Fibroblast of skin of left biceps (primary cell): ENCODE measurements at places on chromosomes 13 and 19.

- no peak for DNase-seq
Observed at GRCh38 chr19:7191946-7192691, 102.1 kb downstream of the INSR start.

DNA sequence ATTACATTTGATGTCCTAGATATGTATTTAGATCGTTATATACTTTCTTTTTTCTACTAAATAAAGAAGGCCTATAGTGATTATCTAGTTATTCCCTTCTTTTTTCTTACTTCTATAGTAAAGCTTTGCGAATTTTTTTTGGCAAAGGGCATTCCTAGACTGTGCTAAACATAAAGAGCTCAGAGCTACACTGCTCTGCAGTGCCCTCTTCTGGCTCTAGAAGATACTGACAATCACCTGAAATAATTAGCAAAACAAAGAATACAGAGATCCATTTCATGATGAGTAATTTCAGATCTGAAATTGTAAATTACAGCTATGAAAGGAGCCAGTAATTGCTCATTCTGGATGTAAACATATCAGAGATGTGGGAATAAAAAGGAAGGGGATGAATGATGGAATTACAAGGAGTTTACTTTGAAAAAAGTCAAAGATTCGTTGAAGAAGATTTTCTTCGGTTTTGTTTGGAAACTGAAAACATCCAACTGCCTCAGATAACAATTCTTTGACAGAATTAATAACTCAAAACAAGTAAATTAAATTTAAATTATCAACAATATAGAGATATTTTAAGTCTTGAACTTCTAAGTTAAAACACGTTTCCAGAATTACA lies 288.5 kb downstream of the NALCN start:
- no peak for DNase-seq

- no peak for DNase-seq
Observed at GRCh38 chr13:30388406-30389283, 33.6 kb upstream of the UBE2L5 start.

- DNase-seq: no peak
Observed at GRCh38 chr13:113448885-113449692, 4.2 kb downstream of the ADPRHL1 start.

- no peak for DNase-seq
Observed at GRCh38 chr19:35739275-35740107, 2.8 kb downstream of the IGFLR1 start.

GRCh38 chr19:588093-588740 lies 1.5 kb upstream of the HCN2 start:
- peak; percentile 37 for DNase-seq

DNA sequence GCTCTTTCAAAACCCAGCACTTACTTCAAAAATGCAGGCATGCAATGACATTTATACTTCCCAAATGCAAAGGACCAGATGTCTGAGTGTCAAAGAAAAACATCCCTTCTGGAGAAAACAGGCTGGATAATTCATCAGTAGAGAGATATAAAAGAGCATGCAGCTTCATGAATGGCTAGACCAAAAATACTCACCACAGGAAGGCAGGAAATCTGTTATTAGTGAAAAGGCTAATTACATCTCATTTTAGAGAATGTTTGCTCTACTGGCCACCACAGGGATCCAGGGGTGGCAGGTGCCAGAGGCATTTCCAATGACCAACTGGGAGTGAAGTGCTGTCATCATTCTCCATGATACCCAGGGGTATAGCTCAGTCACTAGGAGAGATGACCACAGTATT lies 106.5 kb downstream of the LHFPL6 start:
- DNase-seq: no peak

- DNase-seq: no peak
Observed at GRCh38 chr19:19026299-19026971, 6.9 kb downstream of the SUGP2 start.

- no peak for DNase-seq
Observed at GRCh38 chr19:3506384-3507340, 551 bp downstream of the FZR1 start.

- DNase-seq: no peak
Observed at GRCh38 chr19:33411621-33412180, 38.2 kb downstream of the CEBPG start.

DNA sequence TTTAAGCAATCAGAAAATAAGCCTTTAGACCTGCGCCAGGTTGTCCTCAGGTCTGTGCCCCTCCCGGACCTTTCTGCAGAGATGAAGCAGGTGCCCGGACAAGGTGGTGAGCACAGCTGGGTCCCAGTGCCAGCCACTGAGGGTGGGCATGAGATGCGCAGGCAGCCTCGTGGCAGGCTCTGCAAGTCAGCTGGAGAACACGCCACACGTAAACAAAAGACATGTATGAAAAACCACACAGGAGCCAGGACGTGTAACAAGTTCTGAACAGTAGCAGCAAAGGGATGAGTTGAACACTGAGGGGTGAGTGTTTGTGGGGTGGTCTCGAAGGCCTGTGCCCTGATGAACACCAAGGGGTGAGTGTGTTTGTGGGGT lies 68.8 kb upstream of the MCF2L start:
- DNase-seq: no peak

DNA sequence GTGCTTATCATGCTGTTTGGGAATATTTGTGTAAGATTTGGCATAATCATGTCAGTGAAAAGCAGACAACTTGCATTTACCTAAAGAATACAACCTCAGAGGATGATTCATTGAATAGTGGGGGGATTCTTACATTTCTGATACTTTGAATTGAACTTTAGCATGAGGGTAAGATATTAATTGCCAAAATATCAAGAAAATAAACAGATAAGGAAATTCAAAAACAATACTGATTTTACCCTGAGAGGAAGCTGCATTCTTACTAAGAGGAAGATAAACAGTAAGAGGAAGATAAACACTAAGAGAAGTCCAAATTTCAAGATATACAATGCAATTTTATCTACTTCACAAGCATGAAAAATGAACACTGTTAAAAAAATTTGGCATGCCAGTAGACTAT lies 2564.3 kb upstream of the PCDH20 start:
- no peak for DNase-seq

- DNase-seq: no peak
Observed at GRCh38 chr13:29763436-29764180, 86.8 kb downstream of the UBL3 start.

- DNase-seq: no peak
Observed at GRCh38 chr19:3120611-3121276, 15.1 kb upstream of the GNA15 start.

DNA sequence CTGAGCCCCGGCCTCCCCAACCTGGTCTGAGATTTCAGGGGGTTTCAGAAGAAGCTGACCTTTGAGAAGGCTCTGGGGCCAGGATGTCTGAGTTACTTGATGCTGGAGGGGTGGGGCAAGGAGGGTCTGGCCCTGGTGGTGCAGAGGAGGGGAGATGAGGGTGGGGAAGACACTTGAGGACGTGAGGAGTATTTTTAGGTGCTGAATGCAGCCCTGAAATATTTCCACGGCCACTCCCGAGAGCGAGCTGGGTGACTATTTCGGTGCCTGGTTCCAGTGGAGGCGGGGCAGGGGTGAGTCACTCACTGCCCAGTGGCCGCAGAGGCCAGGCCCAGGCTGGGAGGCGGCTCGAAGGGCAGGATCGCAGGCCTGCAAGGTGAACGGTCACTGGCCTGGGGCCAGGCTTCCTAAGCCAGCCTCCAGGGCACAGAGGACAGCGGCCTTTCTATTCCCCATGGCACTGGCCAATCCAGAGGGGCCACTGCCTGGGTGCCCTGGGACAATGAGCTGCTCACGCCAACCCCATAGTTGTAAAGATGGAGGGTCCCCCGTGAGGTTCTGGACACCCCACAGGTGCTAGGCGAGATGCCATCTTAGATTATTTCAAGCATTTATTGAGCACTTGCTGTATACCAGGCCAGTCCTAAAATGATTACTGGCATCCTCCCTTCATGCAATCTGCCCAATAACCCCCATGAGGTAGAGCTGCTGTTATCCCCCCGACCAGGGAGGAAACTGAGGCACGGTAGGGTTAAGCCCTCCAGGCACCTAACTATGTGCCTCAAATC lies 19.7 kb upstream of the JUND start:
- DNase-seq: no peak

DNA sequence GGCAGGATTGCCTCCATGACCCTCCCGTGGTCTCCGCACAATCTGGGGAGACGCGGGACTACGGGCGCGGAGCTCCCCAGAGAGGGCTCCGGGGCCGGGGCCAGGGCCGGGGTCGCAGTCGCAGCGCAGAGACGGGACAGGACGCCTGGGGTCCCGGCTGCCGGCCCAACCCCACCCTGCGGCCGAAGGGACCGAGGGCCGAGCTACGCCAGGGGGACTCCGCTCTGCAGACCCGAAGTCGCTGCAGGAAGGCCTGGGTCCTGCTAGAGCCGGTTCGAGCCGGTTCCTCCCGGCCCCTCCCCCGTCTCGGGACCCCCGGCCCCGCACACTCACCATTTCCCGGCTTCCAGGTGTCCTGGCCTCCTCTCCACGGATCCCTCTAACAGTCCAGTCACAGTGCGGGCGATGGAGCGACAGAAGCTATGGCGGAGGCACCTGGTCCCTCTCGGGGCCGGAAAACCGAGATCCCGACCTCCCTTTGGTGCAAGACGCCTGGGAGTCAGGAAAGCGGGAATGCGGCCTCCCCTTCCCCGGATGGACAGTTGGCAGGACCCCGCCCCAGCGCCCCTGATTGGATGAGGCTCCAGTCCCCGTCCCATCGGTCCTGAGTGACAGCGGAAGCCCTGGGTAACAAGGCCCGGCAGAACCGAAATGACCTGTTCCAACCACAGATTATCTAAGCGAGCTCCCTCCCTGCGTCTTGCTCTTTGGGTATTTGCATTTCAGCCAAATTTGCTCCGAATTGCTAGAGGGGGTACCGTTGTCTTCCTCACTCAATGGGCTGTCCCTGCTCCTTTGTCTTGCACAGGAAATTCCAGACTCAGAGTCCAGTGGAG lies at the start of gene ZNF625:
Gene ZNF625, minus strand, starts transcription at position 512 of the 836 bp plus-strand sequence. Its CDS starts 176 bp downstream, at position 336.
- peak; percentile 42 for DNase-seq

DNA sequence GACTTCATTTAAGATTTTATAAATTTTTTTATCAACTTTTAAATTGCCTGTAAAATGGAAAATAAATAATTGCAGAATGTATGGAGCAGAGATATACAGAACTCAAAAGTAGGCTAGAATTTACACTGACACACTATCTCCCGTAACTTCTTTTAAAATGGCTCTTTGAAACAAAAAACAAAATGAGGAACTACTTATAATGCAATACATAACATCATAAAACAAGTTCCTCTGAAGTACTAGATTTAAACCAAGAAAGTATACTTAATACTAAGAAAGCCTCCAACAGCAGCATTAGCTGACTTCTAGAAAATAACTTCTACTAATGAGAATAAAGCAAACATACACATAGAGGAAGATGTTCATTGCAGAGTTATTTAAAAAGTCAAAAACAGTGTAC lies 17.0 kb downstream of the RBM26 start:
- no peak for DNase-seq

DNA sequence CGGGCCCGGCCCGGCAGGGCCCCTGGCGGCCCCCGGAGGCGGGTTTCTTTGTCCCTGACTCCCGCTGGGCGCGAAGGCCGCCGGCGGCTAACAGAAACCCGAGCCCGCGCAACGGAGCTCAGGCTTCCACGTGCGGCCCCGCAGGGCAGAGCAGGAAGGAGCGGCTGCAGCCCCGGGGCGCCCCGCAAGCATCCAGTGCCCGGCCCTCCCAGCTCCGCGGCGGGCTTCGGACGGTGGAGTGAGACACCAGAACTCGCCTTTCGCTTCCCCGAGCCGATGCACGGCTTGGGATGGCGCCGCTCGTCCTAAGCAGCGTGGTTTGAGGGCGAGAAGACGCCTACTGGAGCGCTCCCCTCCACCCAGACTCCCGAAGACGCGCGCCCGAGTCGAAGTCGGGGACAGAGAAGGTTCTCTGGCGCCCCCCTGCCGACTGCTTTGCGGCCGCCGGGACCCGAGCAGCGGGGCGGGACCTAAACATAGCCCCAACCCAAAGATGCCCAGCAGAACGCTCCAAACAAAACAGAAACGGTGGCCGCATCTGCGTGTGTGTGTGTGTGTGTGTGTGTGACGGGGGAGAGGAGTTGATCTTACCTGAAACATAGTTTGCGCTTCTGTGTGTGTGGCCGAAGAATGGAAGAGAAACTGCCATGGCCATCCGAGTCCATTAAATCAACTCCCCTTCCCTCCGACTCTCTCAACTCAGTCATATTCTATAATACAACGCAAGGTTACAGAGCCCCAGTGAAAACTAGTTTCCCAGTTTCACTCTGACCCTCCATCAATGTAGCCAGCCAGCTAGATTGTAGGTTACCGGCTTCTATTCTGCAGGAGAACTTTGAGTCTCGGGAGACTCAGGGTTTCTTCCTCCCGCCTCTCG lies 629 bp upstream of the FGF9 start:
- no peak for DNase-seq

- DNase-seq: no peak
Observed at GRCh38 chr13:112079696-112080095, 12.7 kb downstream of the SOX1 start.

DNA sequence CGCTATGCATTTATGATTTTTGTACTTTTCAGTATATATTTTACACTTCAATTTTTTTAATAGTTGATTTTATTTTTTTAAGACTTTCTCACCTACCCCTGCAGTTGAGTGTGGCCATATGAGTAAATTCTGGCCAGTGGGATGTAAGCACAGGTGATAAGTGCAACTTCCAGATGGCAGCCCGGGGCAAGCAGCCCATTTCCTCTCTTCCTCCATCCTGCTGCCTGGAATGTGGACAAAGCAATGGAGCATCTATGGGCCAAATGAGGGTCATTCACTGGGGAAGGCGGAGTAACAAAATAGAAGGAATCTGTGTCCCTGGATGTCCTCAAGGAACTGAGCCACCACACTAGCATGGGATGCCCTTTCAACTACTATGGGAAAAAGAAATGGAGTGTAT lies 12.3 kb downstream of the RFXAP start:
- DNase-seq: no peak

DNA sequence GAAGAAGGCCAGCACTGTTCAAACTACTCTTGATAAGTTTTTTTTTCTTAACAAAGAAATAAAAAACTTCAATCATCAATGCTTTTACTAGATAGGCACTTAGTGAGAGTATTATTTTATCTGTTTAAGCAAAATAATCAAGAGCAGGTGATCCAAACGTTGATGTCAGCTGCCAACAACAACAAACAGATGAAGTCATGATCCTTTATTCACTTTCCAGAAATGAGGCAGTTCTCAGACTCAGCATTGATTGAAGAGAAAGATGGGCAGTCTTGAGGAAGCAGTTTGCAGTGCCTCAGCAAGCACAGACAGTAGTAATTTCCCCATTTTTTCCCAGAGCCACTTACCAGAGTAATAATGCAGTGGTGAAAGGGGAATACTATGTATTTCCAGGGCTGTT lies 38.4 kb upstream of the CSNK1A1L start:
- no peak for DNase-seq

GRCh38 chr13:52851137-52851962 lies 2.9 kb upstream of the PCDH8 start:
- no peak for DNase-seq

DNA sequence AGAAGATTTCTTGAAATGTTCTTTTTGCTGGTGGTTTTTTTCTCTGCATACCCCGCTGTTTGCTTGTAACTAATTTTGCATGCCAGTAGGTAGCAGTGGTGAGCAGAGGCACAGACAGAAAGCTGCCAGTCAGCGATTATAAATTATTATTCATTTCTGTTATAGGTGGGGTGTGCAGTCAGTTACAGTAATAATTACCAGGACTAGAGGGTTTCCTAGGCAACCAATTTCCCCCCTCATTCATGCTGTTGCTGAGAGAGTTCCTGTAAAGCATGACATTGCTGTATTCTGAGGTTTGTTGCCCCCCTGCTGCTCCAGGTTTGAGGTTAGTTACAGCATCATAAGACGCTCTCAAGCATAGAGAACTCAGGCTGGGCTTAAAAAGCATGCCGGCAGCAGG lies 104.5 kb downstream of the URI1 start:
- DNase-seq: no peak
